Renal cortex interstitium (tissue), 15 donors: ENCODE measurements at places on chromosomes 3 and 15. TPM values are rescaled to one million over a fixed set of nuclear protein-coding genes. Genes with fewer than 3 reads are reported as not detected.

- no peak for DNase-seq
Observed at GRCh38 chr15:66614951-66615760, 49.4 kb upstream of the LCTL start.

GOLGA8G gene
- 0.08 TPM for polyA plus RNA-seq

- no peak for DNase-seq
Observed at GRCh38 chr15:52862677-52863076, 72.5 kb upstream of the ONECUT1 start.

- DNase-seq = no peak
Observed at GRCh38 chr15:84929795-84930603, 45.5 kb downstream of the SLC28A1 start.

DNA sequence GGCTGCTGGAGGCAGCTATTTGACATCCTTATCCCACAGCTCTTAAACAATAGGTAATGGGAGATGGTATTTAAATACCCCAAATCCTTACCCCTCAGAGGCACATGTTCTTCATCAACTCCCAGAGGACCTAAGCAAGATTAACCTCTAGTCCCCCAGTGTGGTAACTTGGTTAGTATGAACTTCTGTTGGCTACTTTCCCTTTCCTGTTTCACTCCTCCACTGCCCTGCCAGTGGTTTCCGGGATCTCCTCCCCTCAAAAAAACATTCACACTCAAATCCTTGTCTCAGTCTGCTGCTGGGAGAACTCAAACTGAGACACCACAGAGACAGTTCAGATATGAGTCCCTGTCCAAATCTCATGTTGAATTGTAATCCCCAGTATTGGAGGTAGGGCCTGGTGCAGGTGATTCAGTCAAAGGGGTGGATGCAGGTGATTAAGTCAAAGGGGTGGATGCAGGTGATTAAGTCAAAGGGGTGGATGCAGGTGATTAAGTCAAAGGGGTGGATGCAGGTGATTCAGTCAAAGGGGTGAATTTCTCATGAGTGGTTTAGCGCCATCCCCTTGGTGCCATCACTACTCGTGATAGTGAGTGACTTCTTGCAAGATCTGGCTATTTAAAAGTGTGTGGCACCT lies 335.0 kb upstream of the CTNNB1 start:
- no peak for DNase-seq

DNA sequence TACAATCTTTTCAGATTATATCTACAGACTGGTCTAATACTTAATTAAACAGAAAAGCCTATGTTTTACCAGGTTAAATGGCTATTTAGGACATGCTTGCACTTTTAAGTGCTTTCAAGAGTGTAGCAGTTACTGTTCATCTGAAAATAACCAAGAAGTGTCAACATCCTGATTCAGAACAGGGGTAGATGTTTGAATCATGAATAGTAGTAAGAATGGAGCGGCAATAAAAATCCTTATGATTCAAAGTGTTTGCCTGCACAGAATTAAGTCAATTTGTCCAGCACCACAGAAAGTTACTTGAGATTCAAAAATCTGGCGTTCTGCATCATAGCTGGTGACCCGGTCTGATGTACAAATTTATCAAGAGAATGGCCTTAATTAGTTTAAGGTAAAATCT lies 48.3 kb downstream of the GREM1 start:
- no peak for DNase-seq

INTS14 gene
- 48.6 TPM for polyA plus RNA-seq

DNA sequence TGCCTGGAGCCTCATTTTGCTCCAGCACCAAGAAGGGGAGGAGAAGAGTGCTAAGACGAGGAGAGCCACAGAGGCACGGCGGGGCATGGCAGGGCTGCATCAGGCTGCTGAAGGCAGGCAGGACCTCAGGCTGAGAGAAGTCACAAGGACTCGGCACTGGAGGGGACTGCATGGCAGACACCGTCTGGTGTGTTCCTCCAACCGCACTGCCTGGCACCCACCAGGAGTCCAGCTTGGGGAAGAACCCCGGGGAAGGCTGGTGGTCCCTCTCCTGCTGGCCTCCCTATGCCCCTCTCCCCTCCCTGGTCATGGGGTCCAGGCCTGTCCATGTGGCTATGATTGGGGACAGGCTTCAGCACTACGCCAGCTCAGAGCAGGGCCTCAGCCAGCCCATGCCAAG lies 153.2 kb upstream of the MEF2A start:
- no peak for DNase-seq

GRCh38 chr3:100782348-100782747 lies 73.1 kb downstream of the TFG start:
- no peak for DNase-seq

TBCCD1 gene
- polyA plus RNA-seq = 23.5 TPM

DNA sequence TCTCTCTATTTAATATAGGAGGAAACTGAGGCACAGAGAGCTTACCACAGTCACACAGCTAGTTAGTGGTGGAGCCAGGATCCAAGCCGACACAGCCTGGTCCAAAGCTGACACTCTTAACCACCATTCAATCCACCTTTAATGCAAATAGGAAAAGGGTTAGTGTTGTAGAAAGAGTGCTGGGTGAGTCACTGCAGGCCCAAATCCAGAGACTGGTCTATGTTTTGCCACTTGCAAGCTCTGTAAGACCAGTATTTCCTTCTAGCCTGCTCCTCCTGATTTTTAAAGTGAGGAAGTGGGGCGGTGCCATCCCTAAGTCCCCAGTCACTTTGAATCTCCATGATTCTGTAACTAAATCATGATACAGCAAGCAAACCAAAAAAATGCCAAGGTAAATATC lies 111.0 kb downstream of the MECOM start:
- DNase-seq = no peak

GRK7 gene
- 0.11 TPM for polyA plus RNA-seq

DNA sequence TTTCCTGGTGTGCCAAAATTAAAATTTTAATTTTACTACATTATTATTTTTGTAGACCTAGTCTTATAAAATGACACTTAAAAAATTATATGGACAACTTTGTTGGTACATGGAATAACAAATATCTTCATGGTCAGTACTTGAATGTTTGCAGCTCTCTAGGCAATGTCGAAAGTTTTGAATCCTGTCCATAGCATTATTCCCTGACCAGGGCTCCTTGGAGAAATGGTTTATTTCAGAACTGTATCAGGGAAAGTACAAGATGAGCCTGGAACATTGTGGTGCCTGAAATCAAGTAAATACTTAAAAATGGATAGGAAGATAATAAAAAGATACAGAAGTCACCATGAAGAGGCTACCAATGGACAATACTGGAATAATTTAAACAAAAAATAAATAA lies 47.6 kb downstream of the ALDH1A2 start:
- DNase-seq = no peak

DNA sequence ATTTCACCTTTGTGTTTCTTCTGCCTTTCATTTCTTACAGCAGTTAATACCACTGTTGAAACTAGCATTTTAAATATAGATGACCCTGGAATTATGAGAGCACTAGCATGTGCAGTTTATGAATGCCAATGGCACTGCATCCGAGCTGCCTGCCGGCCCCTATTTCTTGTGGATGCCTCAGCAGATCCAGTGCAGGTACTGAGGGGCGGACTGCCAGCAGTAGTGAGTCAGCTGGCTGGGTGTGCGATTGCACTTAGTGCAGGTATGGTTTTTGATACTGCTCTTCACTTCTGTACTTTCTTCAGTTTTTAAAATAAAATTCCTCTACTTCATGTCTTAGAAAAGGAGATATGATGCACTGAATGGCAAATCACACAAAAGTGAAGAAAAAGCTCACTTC lies 453.0 kb downstream of the DIPK2A start:
- no peak for DNase-seq

DNA sequence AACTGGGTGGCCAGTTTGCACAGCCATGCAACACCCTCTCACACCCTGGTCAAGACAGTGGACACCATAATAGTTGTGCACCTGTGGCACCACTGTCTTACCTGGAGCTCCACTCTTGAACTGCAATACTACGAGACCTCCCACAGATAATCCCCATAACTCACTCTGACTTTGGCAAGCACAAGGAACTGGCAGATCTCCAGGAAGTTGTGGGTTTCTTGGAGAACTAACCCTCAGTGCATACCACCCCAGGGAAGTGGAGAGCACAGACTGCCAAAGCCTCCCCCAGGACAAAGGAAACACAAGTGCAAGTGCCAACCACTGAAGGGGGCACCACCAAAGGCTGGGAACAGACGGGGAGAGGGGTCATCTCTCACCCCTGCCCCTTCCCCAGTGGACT lies 318.6 kb downstream of the SUCLG2 start:
- DNase-seq = no peak

- no peak for DNase-seq
Observed at GRCh38 chr3:25029820-25030219, 398.2 kb upstream of the RARB start.

LINGO1 gene
- polyA plus RNA-seq = 14.4 TPM

- no peak for DNase-seq
Observed at GRCh38 chr3:159904911-159905310, 83.7 kb upstream of the IL12A start.

ACTC1 gene
- polyA plus RNA-seq = 0.90 TPM

DNA sequence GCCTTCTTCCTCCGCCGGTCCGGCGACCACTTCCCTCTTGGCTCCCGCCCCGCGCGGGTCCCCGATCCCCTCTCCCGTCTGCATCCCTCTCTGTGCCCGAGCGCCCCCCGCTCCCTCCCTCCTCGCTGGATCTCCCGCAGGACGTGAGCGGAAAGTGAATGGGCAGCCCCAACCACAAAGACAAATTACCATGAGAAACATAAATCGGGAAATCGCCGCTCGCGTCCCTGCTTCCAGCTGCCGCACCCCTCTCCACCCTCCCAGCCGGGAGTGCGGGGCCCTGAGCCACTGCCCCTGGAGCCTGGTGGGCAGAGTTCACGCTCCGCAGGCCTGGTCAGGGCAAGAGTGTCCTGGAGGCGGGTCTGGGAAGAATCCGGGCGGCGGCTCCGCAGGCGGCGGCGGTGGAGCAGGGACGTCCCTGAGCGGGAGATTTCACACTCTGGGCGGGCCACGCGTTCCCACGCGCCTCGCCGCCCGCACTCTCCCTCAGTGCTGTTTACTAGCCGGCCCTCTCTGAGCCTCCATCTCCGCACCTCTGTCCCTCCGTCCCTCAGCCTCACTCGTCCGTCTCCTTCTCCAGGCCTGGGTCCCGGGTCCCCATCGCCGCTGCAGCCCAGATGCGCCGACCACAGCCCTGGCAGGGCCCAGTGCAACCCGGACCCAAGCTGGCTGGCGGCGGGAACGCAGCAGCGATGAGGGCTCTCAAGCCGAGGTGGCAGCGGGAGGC lies 835 bp downstream of the SEMA5B start:
- DNase-seq = no peak

DNA sequence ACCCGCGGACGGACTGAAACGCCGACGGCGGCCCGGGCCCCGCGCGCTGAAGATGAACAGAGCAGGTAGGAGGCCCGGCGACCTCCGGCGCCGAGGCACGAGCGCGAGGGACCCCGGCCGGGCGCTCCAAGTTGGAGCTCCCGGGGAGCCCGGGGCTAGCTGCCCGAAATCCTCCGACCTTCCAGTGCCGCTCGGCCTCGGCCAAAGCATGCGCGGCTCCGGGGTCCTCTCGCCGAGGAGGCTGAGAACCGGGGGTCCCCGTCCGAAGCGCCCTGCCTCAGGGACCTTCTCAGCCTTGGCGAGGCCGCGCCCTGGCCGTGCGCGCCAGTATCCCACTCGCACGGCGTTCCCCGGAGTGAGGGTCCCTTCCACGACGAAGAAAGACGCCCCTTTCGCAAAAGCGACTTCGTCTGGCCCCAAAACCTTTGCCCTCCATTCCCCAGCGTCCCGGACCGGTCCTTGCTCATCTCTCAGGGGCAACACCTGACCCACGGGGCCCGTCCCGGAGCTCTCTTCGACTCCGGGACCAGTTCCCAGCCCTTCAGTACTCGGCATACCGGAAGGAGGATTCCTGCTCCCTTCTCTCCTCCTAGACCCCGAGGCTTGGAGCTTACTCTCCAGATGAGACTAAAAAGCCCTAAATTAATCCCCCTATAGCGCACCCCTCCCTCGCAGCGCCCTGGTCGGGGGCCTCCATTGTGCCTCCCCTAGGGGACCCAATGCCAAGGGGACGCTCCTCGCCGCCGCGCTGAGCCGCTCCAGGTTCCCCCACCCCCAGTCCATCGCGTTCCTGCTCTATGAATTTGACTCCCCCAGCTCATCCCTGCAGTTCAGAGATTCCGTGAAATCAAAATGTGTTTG lies 7.7 kb upstream of the FGD5 start:
- no peak for DNase-seq

DNA sequence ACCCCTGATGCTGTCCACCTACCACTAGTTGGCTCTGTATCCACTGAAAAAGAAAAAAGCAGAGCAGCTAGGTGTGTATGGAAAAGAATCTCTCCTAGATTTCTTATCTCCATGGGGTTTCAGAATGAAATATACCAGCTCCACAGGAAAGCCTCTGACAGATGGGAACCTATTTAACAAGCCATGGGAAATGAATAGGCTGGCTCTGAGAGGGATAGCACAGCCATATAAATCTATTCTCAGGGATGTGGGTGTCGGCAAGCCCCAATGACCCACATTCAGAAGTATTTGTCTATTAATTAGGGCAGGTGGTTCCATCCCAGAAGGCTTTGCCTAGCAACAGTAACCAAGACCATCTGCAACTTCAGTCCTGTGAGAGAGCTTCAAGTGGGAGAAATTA lies 694.1 kb downstream of the AGBL1 start:
- no peak for DNase-seq

- no peak for DNase-seq
Observed at GRCh38 chr3:154901278-154901677, 178.8 kb upstream of the MME start.

GP9 gene
- 1.3 TPM for polyA plus RNA-seq

SPTSSB gene
- 2.4 TPM for polyA plus RNA-seq

- no peak for DNase-seq
Observed at GRCh38 chr3:61922118-61922517, 360.7 kb downstream of the PTPRG start.

DNA sequence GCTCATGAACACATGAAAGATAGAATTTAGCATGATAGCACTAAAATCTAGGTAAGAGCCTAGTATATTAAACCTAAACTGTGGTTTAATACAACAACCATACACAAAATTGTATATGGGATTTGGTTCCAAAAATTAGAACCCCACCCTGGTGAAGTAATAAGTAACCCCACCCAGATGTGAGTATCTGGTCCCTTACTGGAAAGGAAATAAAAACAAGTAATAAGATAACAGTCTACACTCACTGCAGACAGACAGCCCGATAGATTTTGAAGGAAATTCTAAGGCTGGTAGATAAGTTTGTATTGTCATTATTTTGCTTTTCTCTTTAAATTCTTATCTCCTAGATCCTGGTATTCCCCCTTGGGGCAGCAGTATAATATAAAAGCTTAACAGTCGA lies 184.9 kb downstream of the ZBTB20 start:
- no peak for DNase-seq
